HS-5 (cell line): ENCODE measurements at places on chromosomes 2 and 18.

DNA sequence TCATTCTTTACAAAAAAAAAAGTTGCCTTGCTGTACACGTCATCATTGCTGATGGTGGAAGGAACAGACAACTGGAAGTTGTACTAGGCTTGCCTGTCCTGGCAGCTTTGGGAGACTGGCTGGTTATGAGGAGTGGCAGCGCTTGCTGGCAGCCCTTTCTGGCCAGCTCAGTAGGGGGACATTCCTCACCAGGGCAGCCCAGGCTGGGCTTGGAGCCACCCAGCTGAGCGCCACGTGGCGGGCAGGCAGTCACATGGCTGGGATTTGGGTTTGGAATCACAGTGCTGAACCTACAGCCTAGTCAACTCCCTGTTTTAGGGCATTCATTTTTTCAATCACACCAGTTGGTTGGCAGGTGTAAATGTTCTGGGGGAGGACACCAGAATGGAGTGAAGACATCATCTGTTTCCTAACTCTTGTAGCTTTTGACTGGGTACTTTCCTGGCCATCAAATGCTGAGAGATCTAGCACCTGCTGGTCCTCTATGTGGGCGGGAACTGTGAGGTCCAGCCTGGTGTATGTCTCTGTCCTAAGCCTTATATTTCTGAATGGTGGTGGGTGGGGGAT lies 139.3 kb downstream of the SETBP1 start:
- no peak for DNase-seq

DNA sequence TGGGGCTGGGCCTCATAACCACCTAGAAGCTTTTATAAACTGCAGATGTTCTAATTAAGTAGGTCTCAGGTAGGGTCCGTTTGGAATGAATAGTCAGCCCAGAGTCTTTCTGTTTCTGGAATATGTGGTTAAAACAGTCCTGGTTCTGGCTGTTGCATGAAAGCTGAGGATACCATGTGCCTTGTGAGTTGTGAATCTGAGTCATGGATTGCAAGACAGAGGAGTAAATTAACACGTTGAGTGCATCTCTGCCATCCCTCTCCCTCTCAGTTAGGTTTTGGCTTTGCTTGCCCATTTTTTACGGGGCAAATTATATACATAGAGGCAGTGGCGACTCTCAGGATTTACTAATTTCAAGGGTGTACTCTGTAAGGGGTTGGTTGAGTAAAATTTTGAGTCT lies 59.1 kb downstream of the NCK2 start:
- DNase-seq: no peak

GRCh38 chr2:102346381-102347130 lies 9.0 kb upstream of the IL18R1 start:
- DNase-seq: no peak

DNA sequence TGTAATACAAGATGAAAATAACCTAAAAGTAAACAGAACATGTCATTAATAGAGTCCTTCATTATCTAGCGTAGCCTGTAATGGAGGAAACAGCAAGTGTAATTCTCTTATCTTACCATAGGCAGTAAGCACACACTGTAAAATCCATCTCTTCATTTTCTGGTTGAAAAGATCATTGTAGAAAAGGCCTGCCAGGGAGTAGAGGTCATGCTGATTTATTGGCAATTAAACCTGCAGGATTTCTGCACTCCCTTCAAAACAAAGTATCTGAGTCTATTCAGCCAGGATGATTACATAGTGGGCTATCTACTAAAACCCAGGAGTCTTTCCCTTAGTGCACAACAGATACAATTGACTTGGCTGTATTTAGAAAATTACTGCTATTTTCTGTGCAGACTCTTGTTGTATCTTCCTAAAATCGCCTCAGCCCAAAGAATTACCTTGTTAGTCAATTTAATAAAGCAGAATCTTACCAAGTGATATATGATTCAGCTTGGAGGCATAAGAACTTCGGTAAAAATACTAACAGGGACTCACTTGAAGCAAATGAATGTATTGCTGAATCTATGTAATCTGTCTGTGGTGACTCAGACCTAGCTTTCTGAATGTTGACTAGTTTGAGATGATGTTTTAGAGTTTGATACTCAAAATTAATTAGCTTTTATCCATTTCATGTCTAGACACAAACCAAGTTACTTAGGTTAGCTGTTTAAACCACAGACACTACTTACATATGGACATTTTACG lies 250.4 kb upstream of the STON1 start:
- DNase-seq: no peak

DNA sequence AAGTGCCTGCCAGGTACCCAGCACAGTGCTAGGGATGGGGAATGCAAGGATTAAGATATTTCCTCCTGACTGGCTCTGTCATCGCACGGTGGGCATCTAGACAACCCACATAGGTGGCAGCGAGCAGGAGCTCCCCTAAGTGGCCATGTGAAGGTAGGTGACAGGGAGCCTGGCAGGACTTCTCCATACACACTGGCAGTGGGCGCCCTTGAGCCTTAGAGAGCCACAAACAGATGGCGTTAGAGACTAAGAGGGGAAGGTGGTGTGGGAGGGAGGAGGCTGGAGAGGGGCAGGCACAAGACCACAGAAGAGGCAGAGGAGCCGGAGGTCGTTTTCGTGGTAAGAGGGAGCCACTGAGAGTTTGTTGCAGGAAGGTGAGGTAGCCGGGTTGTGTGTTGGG lies 15.2 kb downstream of the PRELID3A start:
- no peak for DNase-seq

DNA sequence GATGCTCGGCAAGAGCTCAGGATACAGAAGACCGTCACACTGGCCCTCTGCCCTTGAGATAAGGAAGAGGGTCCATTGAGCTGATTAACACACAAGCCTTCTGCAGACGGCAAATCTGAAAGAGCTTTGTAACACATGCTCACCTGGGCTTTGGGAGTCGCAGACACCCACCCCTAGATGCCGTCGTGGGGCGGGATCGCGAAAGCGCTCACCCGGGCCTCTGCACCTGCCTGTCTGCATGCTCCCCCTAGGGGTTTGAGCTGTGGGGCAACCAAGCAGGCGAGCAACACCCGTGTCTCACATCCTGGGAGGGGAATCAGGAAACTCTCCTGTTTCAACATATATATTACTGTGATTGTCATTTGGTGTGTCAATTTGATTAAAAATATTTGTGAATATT lies 99.8 kb upstream of the KCNH7 start:
- DNase-seq: no peak

DNA sequence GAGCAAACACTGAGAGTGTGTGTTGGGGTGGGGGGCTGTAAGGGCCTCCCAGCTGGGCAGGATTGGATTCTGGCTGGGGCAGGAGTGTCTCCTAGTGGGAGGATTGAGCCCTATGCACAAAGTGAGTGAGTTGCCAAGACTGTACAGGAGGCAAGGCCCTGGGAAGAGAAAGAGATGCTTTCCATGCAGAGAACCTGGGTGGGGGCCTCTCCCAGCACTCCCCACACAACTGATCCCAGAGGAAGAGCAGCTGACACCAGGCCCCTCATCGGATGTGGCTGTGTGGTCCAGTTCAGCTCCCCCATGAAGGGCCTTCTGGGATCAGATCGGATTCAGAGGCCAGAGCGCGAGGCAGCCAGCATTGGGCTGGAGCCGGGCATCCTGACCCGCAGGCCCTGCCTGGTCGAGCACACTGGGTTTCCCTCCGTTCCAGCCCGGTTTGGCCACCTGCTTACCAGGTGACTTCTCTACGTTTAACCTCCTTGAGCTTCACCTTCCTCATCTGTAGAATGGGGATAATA lies 49.4 kb upstream of the FAHD2A start:
- DNase-seq: no peak

DNA sequence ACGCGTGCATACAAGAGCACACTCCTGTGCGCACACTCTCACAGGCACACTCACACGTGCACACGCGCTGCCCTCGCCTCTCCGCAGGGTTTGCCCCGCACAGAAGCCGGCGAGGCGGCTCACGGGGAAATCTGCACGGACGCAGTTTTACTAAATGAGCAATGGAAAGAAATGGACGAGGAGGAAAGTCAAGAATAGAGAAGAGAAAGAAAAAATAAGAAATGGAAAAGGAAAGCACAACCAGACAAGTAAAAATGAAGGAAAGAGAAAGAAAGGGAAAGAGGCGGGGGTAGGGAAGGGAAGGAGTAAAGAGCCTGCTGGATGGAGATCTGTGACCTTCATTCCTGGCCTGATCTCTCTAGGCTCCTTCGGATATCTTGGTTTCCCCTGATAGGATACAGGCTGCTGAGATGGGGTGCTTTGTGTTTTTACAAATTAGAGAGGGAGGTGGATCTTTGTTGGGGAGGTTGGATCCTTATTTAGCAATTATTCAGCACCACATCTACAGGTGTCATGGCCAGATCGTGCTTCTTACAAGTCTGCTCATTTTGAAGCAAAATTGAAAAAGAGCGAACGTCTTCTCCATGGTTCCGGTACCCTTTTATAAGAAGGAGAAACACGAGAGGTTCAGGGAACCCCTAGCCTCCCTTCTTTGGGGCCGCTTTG lies 693 bp upstream of the LRP2 start:
- DNase-seq: no peak

GRCh38 chr2:240155048-240155744 lies 14.7 kb upstream of the OTOS start:
- no peak for DNase-seq

DNA sequence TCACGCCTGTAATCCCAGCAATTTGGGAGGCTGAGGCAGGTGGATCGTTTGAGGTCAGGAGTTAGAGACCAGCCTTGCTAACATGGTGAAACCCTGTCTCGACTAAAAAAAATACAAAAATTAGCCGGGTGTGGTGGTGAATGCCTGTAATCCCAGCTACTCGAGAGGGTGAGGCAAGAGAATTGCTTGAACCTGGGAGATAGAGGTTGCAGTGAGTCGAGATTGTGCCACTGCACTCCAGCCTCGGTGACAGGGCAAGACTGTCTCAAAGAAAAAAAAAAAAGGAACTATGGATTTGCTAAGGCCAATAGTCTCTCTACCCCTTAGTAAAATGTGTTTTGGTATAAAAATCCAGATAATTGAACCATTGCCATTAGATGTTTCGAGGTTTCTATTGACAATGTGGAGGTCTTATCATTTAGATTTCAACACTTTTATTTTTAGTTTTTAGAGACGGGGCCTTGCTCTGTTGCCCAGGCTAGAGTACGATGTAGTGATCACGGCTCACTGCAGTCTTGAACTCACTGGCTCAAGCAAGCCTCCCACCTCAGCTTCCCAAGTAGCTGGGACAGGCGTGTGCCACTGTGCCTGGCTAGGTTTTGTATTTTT lies 1.1 kb upstream of the TXNDC2 start:
- DNase-seq: no peak

DNA sequence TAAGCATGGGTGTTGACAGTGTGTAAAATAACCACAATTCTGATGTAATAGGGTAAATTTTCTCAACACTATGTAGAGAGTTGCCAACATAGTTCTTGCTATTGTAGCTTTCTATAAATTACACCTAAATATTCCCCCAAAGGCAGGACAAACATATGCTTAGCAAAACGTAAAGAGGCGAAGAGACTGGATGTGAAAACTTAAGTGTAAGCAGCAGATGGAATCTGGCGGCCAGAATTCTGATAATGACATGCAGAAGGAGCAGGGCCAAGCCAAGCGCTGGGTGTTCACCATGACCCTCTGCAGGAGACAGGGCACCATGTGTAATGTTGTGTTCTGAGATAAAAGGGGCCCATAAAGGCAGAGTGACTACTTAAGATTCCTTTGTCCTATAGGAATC lies 105.2 kb upstream of the ZNF521 start:
- DNase-seq: no peak

DNA sequence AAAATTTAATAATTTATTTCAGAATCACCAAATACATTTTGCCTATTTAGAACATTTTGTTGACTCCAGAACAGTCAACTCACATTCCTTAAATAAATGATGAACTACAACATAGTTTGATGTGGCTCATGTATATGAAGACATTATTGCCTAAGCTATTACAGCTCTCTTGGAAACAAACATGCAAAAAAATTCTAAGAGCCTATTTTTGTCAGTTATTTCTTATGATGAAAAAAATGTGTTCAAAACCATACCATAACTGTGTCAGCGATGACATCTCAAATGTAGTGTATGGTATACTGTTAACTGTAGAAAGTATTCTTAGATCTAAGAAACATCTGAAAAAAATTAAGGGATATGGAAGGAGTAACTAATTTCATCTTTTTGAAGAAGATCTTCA lies 6.3 kb upstream of the EMILIN2 start:
- no peak for DNase-seq

DNA sequence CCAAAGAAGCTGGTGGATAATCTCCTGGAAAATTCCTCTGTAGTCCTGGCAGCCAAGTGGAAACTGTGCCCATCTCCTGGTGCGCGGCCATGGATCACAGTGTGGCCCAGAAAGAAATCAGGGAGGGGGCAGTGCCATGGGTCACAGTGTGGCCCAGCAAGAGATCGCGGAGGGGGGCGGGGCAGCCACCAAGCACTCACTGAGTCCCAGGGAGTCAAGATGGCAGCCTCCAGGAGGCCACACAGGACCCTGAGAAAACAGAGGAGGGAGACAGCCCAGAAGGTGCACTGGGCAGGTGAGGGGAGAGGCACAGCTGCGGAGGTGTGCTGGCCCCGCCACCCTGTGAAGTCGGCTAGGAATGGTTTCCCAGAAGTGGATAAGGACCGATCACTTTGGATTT lies 8.1 kb upstream of the ATP6V1B1 start:
- DNase-seq: no peak

- DNase-seq: no peak
Observed at GRCh38 chr2:14614017-14614416, 18.5 kb upstream of the LRATD1 start.

GRCh38 chr2:176729706-176730569 lies 460.7 kb downstream of the MTX2 start:
- DNase-seq: no peak

DNA sequence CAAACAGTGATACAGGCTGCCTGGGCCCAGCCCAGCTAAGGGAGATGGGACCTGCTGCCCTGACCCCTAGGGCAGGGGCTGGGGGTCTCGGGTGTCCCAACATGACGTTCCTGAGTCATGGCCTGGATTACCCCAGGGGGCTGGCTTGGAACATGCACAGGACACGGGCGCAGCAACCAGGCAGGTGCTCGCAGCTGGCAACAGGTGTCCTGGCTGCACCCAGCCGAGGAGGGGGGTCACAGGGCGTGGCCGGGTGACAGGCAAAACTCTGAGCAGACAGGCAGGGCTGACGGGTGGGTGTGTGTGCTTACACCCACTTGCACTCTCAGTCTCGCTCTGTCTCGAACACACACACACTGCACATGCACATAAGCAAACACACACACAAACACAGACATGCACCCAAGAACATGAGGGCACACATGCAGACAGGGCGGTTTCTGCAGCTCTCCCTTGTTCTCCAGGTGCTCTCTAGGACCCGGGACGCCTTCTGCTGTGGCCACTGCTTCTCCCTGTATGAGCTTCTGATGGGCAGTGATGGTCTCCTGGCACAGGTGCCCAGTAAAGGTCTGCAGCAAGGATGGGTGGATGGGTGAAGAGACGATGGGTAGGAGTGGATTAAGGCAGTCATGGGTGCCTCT lies 33.7 kb upstream of the TAF1B start:
- no peak for DNase-seq

- DNase-seq: no peak
Observed at GRCh38 chr2:171342067-171342413, 91.8 kb downstream of the METTL8 start.

- DNase-seq: no peak
Observed at GRCh38 chr2:217149087-217149660, 289.3 kb upstream of the TNP1 start.
